ENCODE measurements at places on chromosomes 16 and 17.

DNA sequence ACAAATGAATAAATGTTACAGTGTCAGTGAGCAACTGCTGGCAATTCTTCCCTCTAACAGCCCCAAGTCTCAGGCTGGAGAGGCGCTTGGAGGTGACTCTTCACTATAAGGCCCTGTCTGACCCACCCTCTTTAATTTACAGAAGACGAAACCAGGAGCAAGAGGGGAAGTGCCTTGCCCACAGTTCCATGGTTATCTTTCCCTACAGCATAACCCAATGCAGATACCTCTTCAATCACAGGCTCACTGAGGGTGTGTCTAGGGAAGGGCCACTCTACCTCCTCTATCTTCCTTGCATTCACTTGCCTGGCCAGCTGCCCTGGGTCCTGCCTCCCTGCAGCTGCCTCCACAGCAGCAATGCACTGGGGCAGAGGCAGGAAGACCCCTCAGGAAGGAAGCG is 9.6 kb upstream of the N4BP1 start:
- no peak for DNase-seq

DNA sequence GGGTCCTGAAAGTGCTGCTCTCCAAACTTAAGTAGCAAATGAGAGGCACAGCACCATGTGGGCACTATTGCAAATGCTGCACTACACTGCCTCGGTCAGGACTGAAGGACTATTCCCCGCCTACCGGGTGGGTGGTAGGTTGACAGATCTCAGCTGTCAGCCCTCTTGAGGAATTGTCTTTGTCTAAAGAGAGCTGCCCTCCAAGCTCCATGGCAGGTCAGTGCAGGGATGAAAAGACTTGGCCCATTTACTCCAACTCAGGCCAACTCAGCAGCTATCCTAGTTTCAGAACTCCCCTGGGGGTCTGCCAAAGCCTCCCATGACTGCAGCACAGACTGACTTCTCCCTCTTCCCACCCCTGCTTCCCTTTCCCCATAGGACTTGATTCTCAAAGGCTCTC is 3.4 kb upstream of the PDZD9 start:
- no peak for DNase-seq

- DNase-seq, result no peak
Measured at GRCh38 chr17:44223541-44224071, 4.1 kb upstream of the UBTF start.

DNA sequence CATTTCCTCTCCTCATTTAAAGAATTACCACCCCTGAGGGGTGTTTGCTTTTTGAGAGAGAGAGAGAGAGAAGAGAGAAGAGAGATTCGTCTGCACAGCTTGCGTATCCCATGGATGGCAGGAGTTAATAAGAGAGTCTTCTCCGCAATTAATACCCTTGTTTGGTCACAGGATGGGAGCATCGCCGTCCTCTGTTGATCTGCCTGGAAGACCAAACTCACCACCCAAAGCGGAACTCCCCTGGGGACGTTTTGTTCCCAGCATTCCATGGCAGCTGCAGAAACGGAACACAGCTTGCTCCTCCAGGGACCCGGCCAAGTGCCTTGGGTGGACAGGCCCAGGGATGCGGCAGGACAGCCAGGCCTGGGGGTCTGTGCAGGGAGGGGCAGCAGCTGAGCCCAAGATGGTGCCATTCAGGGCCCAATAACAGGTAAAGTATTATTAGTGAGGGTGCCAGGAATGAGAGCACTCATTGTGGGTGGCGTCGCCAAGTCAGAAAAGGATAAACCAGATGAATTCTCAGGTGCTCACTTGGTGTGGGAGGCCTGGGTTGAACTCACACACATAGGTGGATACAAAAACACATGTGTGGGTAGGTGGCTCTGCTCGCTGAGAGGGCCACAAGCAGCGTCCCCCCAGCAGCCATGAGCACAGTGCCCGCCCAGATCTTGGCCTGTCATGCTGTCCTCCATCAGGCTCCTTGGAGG is 83.1 kb downstream of the NT5M start:
- DNase-seq, result no peak

GRCh38 chr16:53123747-53124146 is 69.0 kb downstream of the CHD9 start:
- no peak for DNase-seq

GRCh38 chr17:79706931-79707850 is 23.6 kb upstream of the ENPP7 start:
- DNase-seq, result no peak

Measured in HAP-1 (cell line).